Psoas muscle (tissue), 8 donors: ENCODE measurements at places on chromosomes 16 and 17.

DNA sequence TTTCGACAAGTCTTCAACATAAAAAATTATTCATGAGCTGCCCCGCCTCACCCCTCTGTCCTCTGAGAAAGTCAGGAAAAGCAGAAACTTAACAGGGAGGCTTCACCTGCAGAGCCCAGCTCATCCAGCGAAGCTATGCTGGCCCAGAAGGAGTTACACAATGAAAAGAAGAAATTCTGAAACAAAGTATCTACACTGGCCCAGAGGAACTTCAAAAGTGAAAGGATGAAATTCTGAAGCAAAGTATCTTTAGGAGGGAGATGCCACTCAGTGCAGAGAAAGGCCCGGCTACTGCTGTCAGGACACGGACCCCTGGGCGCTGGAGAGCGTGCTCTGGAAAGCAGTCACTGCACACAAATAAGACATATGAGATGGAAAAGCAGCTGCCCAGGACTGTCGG, 1.6 kb downstream of the GALNS start:
- DNase-seq = no peak

- DNase-seq = no peak
Observed at GRCh38 chr17:15966879-15967248, 21.9 kb downstream of the ADORA2B start.

DNA sequence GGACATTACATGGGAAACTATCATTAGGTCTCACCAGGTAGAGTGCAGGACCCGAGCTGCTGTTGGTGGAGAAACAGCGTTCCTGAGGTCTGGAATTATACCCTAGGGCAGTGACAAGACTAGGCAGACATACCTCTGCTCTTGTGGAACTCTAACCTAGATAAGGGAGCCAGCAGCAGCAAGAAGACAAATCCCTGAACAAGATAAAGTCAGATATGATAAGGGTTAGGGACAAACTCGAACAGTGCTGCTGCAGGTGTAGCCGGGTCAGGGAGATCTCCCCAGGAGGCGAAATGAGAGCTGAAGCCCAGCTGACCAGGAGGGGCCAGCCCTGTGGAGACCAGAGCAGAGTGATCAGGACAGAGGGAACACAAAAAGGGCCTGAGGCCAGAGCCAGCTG, 34.7 kb downstream of the ARSG start:
- no peak for DNase-seq

DNA sequence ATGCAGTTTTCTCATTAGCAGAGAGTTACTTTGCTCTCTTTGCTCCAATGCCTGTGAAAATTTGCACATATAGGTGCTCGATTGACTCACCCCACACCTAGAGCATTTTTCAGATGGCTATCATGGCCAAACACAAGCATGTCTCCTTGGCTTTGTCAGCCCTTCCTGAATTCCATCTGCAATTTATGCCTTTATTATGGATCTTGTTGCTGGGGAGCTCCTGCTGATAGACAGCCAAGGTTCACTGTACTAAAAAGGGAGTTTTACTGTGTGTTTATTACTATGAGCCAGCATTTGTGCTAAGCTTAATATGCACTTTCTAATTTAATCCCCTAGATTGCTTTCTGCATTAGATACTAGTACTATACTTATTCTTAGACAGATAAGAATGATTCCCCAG, 93.3 kb downstream of the TOX3 start:
- no peak for DNase-seq

DNA sequence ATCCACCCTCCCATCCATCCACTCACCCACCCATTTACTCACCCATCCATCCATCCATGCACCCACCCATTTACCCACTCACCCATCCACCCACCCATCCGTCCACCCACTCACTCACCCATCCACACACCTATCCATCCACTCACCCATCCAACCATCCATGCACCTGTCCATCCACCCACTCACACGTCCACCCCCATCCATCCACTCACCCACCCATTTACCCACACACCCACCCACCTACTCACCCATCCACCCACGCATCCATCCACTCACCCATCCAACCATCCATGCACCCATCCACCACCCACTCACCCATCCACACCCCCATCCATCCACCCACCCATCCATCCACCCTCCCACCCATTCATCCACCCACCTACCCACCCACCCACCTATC, 12.2 kb downstream of the SOX8 start:
- DNase-seq = no peak

GRCh38 chr16:23027386-23027785, 121.9 kb downstream of the USP31 start:
- DNase-seq = no peak

GRCh38 chr16:50502616-50503011, 45.6 kb upstream of the NKD1 start:
- no peak for DNase-seq

DNA sequence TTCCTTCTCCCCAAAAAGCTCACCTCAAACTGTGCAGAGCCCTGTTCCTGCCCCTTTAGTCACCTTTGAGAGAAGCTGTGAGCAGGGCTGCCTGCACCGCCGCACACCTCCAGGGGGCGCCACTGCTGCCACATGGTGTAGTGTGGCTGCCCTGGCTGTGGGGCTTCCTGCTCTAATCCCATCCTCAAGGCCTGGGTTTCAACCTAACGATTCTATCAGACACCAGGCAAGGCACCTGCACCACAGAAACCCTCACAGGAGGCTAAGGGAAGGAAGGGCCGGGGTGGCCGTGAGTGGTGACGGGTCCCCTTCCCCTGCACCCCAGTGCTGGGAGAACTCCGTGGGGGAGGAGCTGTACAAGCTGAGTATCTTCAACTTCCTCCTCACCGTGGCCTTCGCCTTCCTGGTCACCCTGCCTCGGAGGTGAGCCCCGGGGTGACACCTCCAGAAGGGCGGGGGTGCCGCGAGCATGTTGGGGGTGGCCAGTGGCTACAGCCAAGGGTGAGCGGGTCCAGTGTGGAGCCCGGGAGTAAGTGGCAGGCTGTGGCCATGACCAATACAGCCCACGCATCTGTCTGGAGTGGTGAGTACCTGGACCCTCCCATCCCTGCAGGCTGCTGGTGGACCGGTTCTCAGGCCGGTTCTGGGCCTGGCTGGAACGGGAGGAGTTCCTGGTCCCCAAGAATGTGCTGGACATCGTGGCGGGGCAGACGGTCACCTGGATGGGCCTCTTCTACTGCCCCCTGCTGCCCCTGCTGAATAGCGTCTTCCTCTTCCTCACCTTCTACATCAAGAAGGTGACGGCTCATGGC, 7.0 kb downstream of the TMC8 start:
- no peak for DNase-seq

DNA sequence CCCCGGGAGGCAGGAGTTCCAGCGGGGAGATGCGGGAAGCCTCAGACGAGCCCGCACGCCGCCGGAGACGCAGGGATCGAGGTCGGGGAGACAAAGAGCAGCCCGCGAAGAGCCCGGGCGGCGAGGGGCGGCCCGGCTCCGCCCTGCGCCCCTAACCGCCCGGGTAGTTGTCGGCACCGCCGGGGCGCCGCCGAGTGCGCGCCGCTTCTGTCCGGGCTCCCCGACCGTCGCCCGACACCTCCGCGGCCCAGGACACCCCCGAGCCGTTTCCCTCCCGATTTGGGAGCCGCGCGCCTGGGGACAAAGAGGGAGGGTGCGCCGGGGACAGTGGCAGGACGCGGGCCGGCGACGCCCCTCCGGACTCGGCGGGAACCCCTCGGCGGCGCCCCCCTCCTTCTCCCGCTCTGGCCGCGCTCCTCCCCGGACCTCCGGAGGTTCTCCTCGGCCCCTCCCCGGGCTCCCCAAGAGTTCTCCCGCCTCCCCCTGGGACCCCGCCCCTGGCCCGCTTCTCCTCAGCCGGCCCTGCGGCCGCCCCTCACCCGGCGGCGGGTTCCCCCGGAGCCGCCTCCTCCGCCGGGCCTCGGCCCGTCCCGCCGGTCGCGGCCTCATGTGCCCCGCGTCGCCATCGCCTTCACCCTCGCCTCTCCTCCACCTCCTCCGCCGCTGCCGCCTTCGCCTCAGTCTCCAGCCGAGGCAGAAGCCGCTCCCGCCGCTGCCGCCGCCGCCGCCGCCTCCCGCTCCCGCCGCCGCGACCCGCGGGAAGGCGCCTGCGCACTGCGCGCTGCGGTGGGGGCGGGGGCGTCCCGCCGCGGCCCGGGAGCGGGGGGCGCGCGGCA, at the start of gene GJC1:
Gene GJC1, minus strand, starts transcription at position 765 of the 836 bp plus-strand sequence. CDS start 24,470 bp downstream, outside the sequence.
- DNase-seq = no peak

DNA sequence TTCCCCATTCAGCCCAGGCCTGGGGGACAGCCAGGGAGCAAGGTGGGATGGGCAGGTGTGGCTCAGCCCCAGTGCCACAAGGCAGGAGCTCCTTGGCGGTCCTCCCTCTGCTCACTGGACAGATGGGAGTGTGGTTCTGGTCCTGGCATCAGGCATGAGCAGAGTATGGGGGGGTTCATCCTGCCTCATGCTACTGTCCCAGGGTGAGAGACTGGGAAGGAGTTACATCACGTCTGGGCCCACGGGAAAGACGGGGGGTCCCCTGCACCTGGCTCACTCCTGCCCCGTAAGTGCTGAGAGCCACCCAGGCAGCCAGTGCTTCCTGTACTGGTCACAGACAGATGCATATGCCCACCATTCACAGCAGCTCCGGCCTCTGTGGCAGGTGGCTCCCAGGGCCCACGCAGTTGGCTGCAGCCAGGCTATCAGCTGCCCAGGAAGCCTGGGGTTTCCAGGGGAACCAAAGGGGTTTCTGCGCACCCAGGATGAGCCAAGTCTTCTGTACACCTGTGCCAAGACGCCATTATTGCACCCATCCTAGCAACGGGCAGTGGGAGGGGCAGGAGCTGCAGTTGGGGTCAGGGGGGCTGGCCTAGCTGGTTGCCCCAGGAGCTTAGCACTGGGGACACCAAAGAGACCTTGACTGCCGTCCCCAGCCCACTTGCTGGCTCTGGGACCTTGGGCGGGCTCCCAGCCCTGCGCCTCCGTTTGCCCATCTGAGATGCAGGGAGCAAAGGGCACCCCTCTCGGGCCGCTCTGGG, 1.9 kb downstream of the BAIAP3 start:
- no peak for DNase-seq

GRCh38 chr16:11796227-11797165, 562 bp downstream of the ZC3H7A start:
- peak; percentile 79 for DNase-seq

- DNase-seq = no peak
Observed at GRCh38 chr17:66549731-66550207, 247.4 kb downstream of the PRKCA start.

GRCh38 chr17:79779661-79780365, 1.9 kb downstream of the CBX2 start:
- DNase-seq = no peak

GRCh38 chr17:45227926-45228762, 6.5 kb downstream of the FMNL1 start:
- DNase-seq = peak; percentile 60

DNA sequence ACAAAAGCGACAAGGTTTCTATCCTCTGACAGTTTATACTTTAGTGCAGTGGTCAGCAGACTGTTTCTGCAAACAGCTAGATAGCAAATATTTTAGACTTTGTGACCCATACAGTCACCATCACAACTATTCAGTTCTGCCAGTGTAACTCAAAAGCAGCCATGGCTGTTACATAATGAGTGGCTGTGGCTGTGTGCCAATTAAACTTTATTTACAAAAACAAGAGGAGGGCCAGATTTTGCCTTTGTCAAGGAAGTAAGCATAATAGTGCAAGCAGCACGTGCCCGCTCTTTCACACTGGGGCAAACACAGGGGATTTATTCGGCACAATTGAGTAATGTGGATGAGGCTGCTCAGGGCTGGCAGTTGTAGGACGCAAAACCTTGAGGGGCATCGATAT, 551.5 kb downstream of the MAF start:
- no peak for DNase-seq

GRCh38 chr16:50444526-50444925, 75.7 kb upstream of the BRD7 start:
- no peak for DNase-seq

- no peak for DNase-seq
Observed at GRCh38 chr16:10988164-10988803, 43.9 kb downstream of the CLEC16A start.

GRCh38 chr16:70804734-70805169, 3.8 kb upstream of the VAC14 start:
- DNase-seq = no peak
